ENCODE measurements at places on chromosomes 11 and 22.

DNA sequence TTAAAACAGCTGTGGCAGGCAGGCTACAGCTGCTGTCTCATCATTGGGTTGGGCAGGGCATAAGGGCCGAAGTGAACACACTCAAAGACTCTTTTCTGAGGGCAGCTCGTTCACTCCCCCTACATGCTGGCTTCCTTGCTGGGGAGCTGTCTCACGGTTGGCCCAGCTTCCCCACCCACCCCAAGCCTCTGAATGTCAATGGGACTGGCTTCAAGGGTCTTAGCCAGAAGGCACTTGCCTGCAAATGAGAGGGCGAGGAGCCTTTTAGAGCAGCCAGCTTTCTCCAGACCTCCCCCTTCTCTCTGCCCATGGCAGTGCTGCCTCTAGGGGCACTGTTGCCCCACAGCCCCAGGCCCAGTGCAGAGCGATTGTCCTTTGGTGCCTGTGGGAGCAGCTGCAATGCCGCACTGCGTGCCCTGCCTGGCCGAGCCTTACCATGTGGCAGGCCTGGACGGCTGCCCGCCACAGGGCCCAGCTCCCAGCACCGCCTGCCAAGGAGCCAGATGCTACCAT is 94.7 kb upstream of the RASSF10 start:
- peak; percentile 30 for DNase-seq

DNA sequence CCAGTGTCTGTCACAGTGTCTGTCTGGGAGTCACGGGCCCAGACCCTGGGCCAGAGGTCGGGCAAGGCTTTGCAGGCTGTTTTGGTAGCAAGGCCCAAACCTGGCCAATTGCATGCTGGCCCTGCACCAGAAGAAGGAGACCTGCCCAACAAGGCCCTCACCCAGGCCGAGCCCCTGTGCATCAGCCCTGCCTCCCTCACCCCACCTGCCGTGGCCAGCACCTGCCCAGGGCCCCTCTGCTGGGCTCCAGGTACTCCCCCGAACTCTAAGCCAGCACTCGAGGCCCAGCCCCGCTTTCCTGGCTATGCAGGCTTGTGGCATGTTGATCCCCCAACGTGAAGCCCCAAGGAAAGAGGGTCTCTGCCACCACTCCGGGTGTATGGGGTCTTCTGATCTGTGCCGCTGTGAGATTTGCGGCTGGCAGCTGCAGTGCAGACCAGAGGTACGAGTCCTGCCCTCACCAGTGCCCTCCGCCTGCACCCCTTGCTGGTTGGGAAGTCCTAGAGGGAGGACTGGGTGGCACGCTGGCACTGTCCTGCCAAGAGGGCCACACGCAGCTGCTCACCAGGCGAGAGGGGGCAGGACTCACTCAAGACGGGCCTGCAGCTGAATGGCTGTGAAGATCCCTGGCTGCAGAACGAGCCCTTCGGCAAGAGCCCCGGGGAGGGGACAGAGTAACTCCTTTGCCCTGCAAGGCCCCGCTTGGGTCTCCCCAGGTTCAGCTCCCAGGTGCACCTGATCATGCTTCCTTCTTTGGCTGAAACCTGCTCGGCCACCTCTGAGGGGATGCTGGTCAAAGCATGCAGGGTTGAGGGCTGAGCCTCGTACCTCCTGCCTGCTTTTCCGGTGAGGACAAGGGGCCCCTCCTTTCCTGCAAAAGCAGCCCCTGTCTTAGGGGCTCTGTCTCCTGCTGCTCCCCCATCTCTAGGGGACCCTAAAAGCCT is 6.7 kb upstream of the SEPTIN5 start:
- no peak for DNase-seq

- no peak for DNase-seq
Measured at GRCh38 chr11:35047179-35047578, 91.8 kb upstream of the CD44 start.

- DNase-seq, result no peak
Measured at GRCh38 chr11:117199053-117199915, at the start of gene TAGLN. Gene TAGLN (plus strand): TSS chr11:117199370. CDS start chr11:117203014, 3,644 bp downstream.

GRCh38 chr11:7524462-7525235 is 10.8 kb downstream of the PPFIBP2 start:
- DNase-seq, result no peak
